ENCODE measurements at places on chromosomes 7 and 10. TPM values are rescaled to one million over a fixed set of nuclear protein-coding genes. Genes with fewer than 3 reads are reported as not detected.

DNA sequence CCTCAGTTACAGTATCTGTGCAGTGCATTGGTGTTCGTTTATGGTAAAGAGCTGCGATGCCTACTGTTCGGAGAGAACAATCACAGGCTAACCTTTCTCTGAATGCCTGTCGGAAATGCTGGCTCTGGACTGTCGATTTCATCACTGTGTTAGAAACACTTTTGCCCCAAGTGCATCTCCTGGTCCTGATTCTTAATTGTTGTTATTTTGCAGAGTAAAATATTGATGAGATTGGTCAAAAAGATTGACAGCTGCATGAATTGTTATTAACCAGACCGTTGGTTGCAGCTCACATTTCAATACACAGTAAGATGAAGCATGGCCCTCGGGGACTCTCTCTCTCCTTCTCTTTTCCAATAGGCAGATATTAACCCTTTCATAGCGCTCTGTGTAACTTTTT, 557.4 kb upstream of the ADARB2 start:
- no peak overlapping the region for H3K4me3 ChIP-seq
- no peak for DNase-seq
- no peaks in the 10 kb centered on the region for H3K4me1 ChIP-seq
- H3K27ac ChIP-seq = no peak overlapping the region

OR2A1 gene
- total RNA-seq = 0.19 TPM

GRCh38 chr10:90269699-90270098, 568.3 kb downstream of the KIF20B start:
- H3K36me3 ChIP-seq = no peaks in the 10 kb centered on the region
- H3K4me1 ChIP-seq = no peaks in the 10 kb centered on the region
- H3K27ac ChIP-seq = no peak overlapping the region
- H3K4me3 ChIP-seq = no peak overlapping the region
- no peaks in the 10 kb centered on the region for H3K27me3 ChIP-seq

MARVELD1 gene
- 0.52 TPM for total RNA-seq

FEZF1 gene
- total RNA-seq = not detected

GRCh38 chr7:77413861-77414424, 2.2 kb downstream of the GSAP start:
- H3K27me3 ChIP-seq = no peaks in the 10 kb centered on the region
- peaks cover 15% of the 10 kb centered on the region for H3K4me1 ChIP-seq
- H3K27ac ChIP-seq = no peak overlapping the region
- DNase-seq = no peak
- no peak overlapping the region for H3K4me3 ChIP-seq
- no peaks in the 10 kb centered on the region for H3K36me3 ChIP-seq

DNA sequence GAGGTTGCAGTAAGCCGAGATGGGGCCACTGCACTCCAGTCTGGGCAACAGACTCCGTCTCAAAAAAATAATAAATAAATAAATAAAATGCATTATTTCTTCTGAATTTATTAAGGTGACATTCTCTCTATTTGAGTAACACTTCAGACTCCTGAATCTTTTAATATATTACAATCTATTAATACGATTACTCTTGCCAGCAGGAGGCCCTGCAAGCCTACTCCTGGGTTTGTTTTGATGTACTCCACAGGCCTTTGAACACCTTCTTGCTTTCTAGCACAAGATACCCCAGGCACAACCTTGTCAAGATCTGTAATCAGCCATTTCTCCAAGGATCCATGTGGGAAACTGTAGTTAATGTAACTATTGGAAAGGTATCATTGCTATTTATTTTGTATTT, 63.5 kb downstream of the COBL start:
- H3K27ac ChIP-seq = no peak overlapping the region
- DNase-seq = no peak
- no peaks in the 10 kb centered on the region for H3K27me3 ChIP-seq
- no peak overlapping the region for H3K4me3 ChIP-seq
- H3K4me1 ChIP-seq = no peaks in the 10 kb centered on the region

CCZ1 gene
- total RNA-seq = 76.2 TPM

DNA sequence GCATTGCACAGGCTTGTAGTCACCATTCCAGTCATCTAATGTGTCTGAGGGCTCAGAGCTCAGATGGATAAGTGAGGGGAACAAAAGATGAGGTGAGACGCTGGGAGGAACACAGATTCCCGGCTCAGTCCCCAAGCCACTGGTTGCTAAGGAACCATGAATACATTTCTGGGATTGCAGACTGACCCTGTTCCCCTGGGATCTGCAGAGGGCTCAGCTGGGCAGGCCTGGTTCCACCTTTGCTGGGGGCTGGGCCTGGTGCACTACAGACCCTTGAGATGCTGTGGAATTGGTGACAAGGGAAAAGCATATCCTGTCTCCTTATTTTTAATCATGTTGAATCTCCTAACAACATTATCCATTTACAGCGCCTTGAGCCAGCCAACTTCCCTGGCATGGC, 19.2 kb downstream of the ELFN1 start:
- H3K4me1 ChIP-seq = no peaks in the 10 kb centered on the region
- no peak for DNase-seq
- no peak overlapping the region for H3K4me3 ChIP-seq

CYP2C19 gene
- not detected for total RNA-seq

DNA sequence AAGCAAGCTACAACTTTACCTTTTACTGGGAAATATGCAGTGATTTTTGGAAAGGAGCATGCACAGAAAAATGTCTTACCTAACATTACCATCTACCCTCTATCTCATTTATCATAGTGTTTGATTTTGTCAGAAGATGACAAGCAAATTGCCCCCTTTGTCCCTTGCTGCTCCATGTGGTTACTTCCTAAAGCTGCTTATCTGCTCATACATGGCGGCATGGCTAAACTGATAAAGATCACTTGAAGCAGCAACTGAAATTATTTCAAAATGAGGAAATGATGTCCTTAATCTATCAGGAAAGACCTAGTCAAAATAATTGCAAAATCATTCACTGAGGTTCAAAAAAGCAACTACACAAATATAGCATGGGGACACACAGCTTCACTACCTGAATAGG, 1198.5 kb upstream of the SORCS1 start:
- no peaks in the 10 kb centered on the region for H3K27me3 ChIP-seq
- DNase-seq = no peak
- no peak overlapping the region for H3K27ac ChIP-seq
- H3K4me3 ChIP-seq = no peak overlapping the region

DNA sequence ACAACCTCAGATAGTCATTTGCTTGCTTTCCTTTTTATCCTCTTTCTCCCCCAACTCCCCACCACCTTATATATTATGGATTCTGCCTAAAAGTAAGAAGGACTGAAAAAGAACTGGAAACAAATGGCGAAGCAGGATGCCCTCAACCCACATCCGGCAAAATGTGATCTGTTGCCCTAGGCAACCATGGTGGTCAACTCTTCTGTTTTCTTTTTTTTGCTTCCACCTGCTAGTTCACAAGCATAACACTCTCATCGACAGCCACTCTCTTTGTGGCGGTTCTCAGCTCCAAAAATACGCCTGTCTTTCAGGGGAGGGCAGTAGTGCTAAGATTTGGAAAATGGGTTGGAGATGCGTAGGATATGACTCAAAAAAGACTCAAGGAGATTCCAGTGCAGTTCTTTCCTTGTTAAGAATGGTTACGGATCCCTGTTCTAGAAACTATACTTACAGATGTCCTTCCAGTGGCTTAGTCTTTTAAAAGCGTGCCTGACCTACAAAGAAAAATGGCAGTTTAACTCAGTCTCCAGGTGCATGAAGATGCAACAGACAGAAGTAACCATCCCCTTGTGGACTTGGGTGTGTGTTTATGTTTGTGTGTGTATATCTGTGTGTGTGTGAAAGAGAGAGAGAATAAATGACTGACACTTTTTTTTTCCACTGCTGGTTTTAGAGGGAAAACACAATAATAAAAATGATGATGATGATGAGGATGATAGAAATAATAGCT, 10.7 kb downstream of the APBB1IP start:
- peaks cover 66% of the 10 kb centered on the region for H3K4me1 ChIP-seq
- H3K36me3 ChIP-seq = peaks cover 23% of the 10 kb centered on the region
- H3K4me3 ChIP-seq = peak overlapping the region; percentile 20
- H3K27me3 ChIP-seq = no peaks in the 10 kb centered on the region
- peak; percentile 56 for DNase-seq

DNA sequence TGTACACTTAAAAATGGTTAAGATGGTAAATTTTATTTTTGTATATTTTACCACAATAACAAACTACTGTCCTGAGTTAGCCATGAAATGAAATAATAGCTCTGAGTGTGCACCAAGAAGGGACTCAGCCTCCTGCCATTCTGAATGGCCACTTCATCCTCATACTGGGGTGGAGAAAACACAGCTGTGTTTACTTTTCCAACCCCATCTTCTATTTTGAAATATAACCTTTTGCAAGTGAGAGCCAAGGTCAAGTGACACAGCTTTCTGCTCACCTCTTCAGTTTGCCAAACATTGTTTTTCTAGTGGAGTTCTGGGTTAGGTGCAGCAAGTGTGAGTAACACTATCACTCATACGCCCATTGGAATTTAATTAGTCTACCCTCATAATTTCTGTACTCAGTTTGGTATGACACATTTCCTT, 107.4 kb upstream of the GLCCI1 start:
- DNase-seq = no peak
- H3K27me3 ChIP-seq = no peaks in the 10 kb centered on the region
- H3K4me3 ChIP-seq = no peak overlapping the region
- no peak overlapping the region for H3K27ac ChIP-seq

- H3K36me3 ChIP-seq = no peaks in the 10 kb centered on the region
- no peak for DNase-seq
- no peaks in the 10 kb centered on the region for H3K4me1 ChIP-seq
- no peak overlapping the region for H3K4me3 ChIP-seq
These were observed 765.0 kb downstream of the INHBA start for GRCh38 chr7:40937879-40938278.

TRIM50 gene
- not detected for total RNA-seq

OR9A4 gene
- not detected for total RNA-seq

DRGX gene
- total RNA-seq = not detected

- H3K4me3 ChIP-seq = no peak overlapping the region
- no peak overlapping the region for H3K27ac ChIP-seq
- H3K36me3 ChIP-seq = no peaks in the 10 kb centered on the region
- H3K27me3 ChIP-seq = no peaks in the 10 kb centered on the region
- DNase-seq = no peak
- no peaks in the 10 kb centered on the region for H3K4me1 ChIP-seq
These were observed 729.1 kb downstream of the TNS3 start for GRCh38 chr7:46852795-46853194.

DNA sequence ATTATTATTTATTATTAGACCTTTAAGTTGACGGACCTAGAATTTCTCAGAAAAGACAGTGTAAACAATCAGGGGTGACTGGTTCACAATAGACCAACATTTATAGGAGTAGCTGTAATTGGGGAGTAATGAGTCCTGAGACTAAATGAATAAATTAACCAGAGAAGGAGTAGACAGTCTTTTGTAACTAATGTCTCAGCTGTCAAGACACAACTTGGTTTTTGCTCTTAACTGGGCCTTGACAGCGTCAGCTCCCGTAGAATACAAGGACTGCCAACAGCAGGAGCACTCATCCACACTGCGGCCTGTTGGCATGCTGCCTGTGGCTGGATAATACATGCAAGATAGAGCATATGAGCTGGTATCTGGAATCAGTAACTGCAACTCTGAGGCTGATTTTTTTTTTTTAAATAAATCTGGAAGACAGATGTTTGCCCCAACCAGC, 123.9 kb downstream of the CACNA2D1 start:
- no peaks in the 10 kb centered on the region for H3K36me3 ChIP-seq
- no peak for DNase-seq
- H3K4me3 ChIP-seq = no peak overlapping the region
- no peaks in the 10 kb centered on the region for H3K4me1 ChIP-seq
- no peaks in the 10 kb centered on the region for H3K27me3 ChIP-seq
- no peak overlapping the region for H3K27ac ChIP-seq

DNA sequence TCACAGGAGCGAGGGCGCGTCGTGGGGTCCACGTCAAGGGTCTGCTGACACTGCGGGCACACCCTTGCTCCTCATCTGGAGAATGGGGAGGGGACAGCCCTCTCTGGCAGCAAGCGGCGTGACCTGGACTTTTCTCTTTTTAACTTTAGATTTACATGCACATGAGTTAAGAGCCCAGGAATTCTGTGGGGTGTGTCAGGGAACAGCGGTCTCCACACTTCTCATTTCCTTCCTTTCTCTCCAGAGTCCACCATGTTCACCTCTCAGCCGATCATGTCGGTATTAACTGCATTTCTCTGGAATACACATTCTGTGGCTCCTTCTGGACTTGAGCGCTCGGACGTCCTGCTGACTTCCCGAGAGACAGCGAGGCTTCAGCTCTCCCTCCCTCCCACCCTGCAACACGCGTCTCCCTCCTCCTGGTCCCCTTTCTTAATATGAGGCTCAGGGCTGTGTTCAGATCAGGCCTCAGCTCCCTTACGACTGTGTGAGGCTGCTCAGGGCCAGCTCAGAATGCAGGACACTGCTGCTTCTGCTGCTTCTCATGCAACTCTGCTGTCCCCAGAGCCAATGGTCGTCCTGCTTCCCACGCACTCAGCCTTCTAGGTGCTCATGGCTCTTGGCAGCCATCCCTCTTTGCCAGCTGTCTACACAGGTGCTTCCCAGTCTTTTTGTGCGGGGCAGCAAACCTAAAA, 261.3 kb downstream of the ELFN1 start:
- no peaks in the 10 kb centered on the region for H3K27me3 ChIP-seq
- H3K27ac ChIP-seq = peak overlapping the region; percentile 21
- H3K4me1 ChIP-seq = peaks cover 51% of the 10 kb centered on the region
- DNase-seq = no peak
- peaks cover 48% of the 10 kb centered on the region for H3K36me3 ChIP-seq
